Stomach (tissue), 19 donors: ENCODE measurements at places on chromosomes 2 and 18. TPM values are rescaled to one million over a fixed set of nuclear protein-coding genes. Genes with fewer than 3 reads are reported as not detected.

ADAM23 gene
- total RNA-seq: 2.6 TPM

GRCh38 chr2:237258116-237258515 lies 155.8 kb downstream of the COL6A3 start:
- H3K27me3 ChIP-seq: no peaks in the 10 kb centered on the region
- H3K4me1 ChIP-seq: no peaks in the 10 kb centered on the region
- H3K27ac ChIP-seq: peak overlapping the region; percentile 65
- H3K36me3 ChIP-seq: no peaks in the 10 kb centered on the region
- no peak for DNase-seq

RBKS gene
- total RNA-seq: 2.7 TPM

GRCh38 chr2:205496370-205496769 lies 185.9 kb upstream of the NRP2 start:
- H3K4me3 ChIP-seq: no peak overlapping the region
- H3K4me1 ChIP-seq: no peaks in the 10 kb centered on the region
- DNase-seq: peak; percentile 11
- H3K27ac ChIP-seq: no peak overlapping the region
- H3K36me3 ChIP-seq: peaks cover under 1% of the 10 kb centered on the region

- peaks cover 6% of the 10 kb centered on the region for H3K4me1 ChIP-seq
- no peak overlapping the region for H3K4me3 ChIP-seq
- H3K27me3 ChIP-seq: no peaks in the 10 kb centered on the region
These were observed 179.1 kb downstream of the ZFP36L2 start for GRCh38 chr2:43047187-43047780.

TMEM169 gene
- 2.8 TPM for total RNA-seq

OSR1 gene
- total RNA-seq: 1.3 TPM

- no peaks in the 10 kb centered on the region for H3K27me3 ChIP-seq
- H3K36me3 ChIP-seq: no peaks in the 10 kb centered on the region
- H3K27ac ChIP-seq: no peak overlapping the region
These were observed 100.8 kb downstream of the RTN4 start for GRCh38 chr2:54949431-54949830.

GRCh38 chr18:63994783-63995399 lies 25.0 kb downstream of the SERPINB8 start:
- no peak overlapping the region for H3K4me3 ChIP-seq
- no peak overlapping the region for H3K27ac ChIP-seq
- DNase-seq: peak; percentile 69
- no peaks in the 10 kb centered on the region for H3K27me3 ChIP-seq

FAM228A gene
- not detected for total RNA-seq

- H3K27ac ChIP-seq: no peak within 1 kb of the TSS
- H3K36me3 ChIP-seq: no peaks in the 10 kb centered on the region
- no peaks in the 10 kb centered on the region for H3K4me1 ChIP-seq
These were observed at the start of gene RESP18 for GRCh38 chr2:219332542-219332941. TSS of gene RESP18 (minus strand) at chr2:219332744.

GRCh38 chr18:7032537-7032936 lies 85.1 kb downstream of the LAMA1 start:
- no peaks in the 10 kb centered on the region for H3K4me1 ChIP-seq
- no peaks in the 10 kb centered on the region for H3K27me3 ChIP-seq
- no peaks in the 10 kb centered on the region for H3K36me3 ChIP-seq

RBM45 gene
- total RNA-seq: 7.6 TPM

MBP gene
- total RNA-seq: 30.4 TPM

CERKL gene
- total RNA-seq: not detected

KCNG3 gene
- not detected for total RNA-seq

DNA sequence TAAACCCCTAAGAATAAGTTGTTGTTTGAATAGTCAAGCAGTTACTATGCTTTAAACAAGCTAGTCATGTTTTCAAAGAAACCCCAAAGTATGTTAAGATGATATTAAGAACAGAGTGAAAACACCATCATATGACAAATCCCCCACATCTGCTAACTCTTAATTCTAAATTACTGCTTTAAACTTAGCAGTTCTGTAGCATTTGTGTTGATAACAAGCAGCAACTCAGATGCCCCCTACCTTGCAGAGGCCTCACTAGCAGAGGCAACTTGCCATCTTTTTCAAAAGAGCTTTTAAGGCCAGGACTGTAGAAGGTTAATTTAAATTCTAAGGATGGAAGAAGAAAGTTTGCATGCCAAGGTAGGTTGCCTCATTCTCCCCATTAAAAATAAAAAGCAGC lies 376.2 kb downstream of the SETBP1 start:
- H3K27ac ChIP-seq: no peak overlapping the region
- no peak overlapping the region for H3K4me3 ChIP-seq
- no peaks in the 10 kb centered on the region for H3K36me3 ChIP-seq
- peaks cover 7% of the 10 kb centered on the region for H3K4me1 ChIP-seq
- no peak for DNase-seq

GRCh38 chr2:218691234-218691633 lies 19.3 kb downstream of the STK36 start:
- peaks cover 77% of the 10 kb centered on the region for H3K36me3 ChIP-seq
- no peaks in the 10 kb centered on the region for H3K27me3 ChIP-seq
- no peak overlapping the region for H3K27ac ChIP-seq
- H3K4me1 ChIP-seq: no peaks in the 10 kb centered on the region

- no peaks in the 10 kb centered on the region for H3K27me3 ChIP-seq
- H3K27ac ChIP-seq: no peak overlapping the region
- peaks cover 11% of the 10 kb centered on the region for H3K4me1 ChIP-seq
These were observed 315.9 kb upstream of the ZEB2 start for GRCh38 chr2:144835634-144836350.

- H3K4me1 ChIP-seq: no peaks in the 10 kb centered on the region
- H3K27me3 ChIP-seq: no peaks in the 10 kb centered on the region
- H3K27ac ChIP-seq: no peak overlapping the region
These were observed 209.4 kb downstream of the SP3 start for GRCh38 chr2:173755798-173756197.

UXS1 gene
- 46.3 TPM for total RNA-seq

COPS8 gene
- 66.5 TPM for total RNA-seq

GAREM2 gene
- total RNA-seq: not detected

GRCh38 chr18:36685580-36685979 lies 143.2 kb downstream of the TPGS2 start:
- no peak for DNase-seq
- no peak overlapping the region for H3K4me3 ChIP-seq

- peak; percentile 48 for DNase-seq
- H3K27me3 ChIP-seq: no peaks in the 10 kb centered on the region
- H3K27ac ChIP-seq: no peak overlapping the region
- no peaks in the 10 kb centered on the region for H3K4me1 ChIP-seq
These were observed 38.0 kb downstream of the CMPK2 start for GRCh38 chr2:6827566-6828298.

DNA sequence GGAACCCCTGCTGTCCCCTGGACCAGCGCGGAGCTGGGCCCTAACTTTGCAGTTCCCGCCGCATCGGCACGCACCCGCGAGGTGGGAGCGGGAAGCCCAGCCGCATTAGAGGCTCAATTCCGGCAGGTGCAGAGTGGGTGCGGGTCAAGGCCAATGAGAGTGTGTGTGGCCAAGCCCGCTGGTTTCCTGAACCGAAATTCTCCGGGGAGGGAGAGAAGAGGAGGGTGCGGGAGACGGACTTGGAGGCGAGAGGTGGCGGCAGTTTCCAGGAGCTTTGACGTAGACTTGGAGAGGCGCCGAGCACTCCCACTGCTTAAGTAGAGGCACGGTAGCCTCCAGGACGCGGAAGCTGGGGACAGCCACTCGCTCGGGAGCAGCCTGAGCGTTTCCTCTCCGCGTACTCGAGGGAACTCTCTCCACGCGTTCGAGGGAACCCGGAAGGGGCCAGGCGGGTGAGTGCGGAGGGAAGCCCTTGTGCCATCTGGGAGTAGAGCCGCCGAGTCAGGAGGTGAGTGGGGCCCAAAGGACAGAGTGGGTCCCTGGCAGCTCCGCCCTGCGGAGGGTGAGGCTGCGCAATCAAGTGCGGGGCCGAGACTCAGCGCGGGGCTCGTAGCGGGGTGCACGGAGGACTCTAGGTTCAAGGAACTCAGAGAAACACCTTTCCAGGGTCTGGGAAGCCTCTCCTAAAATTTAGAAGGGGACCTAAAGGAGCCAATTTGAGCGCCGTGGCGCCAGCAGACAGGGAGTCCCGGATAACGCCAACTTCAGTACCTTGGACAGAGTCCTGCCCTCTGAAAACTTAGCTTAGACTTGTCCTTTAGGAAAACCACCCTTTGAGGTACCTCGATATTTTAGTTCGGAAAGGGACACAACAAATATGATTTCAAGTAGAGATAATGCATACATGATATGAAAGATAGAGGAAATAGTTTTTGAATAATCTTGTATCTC lies at the start of gene FAM237A:
Gene FAM237A (plus strand): TSS at position 413 of the 951 bp plus-strand sequence. CDS start 1,750 bp downstream, outside the sequence.
- DNase-seq: peak; percentile 85
- peaks cover 7% of the 10 kb centered on the region for H3K4me1 ChIP-seq
- no peak within 1 kb of the TSS for H3K4me3 ChIP-seq
- H3K36me3 ChIP-seq: no peaks in the 10 kb centered on the region
- no peak within 1 kb of the TSS for H3K27ac ChIP-seq

UGT1A10 gene
- not detected for total RNA-seq

RNF103 gene
- 20.5 TPM for total RNA-seq

ANAPC1 gene
- 200 TPM for total RNA-seq

DNA sequence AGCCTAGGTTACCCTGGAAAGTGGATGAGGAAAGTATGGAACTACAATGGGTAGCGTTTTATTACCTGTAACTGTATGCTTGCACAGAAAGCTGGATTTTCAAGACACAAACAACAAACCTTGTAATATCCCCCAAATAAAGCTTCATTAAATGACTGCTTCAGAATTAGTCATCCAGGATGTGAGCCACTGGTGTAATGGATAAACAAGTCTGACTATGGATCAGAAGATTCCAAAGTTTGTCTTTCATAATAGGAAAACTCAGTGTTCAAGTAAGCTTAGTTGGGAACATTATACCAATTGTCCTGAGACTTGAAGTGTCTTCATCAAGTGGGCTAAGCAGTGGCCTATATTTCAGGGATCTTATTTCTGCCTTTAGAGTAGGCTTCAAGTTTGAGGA lies 518.8 kb downstream of the LRP1B start:
- no peak overlapping the region for H3K4me3 ChIP-seq
- H3K36me3 ChIP-seq: no peaks in the 10 kb centered on the region
- H3K4me1 ChIP-seq: no peaks in the 10 kb centered on the region
- no peak overlapping the region for H3K27ac ChIP-seq
- no peak for DNase-seq

- no peak overlapping the region for H3K4me3 ChIP-seq
- no peaks in the 10 kb centered on the region for H3K27me3 ChIP-seq
- H3K27ac ChIP-seq: no peak overlapping the region
- DNase-seq: no peak
- no peaks in the 10 kb centered on the region for H3K36me3 ChIP-seq
These were observed 8.4 kb upstream of the HIBCH start for GRCh38 chr2:190327867-190328572.

PIAS2 gene
- total RNA-seq: 69.4 TPM

PAIP2B gene
- total RNA-seq: 14.1 TPM

GRCh38 chr2:38583994-38584393 lies 18.7 kb downstream of the HNRNPLL start:
- H3K36me3 ChIP-seq: peaks cover 29% of the 10 kb centered on the region
- DNase-seq: no peak
- no peaks in the 10 kb centered on the region for H3K27me3 ChIP-seq
- no peak overlapping the region for H3K4me3 ChIP-seq
- no peak overlapping the region for H3K27ac ChIP-seq

DNA sequence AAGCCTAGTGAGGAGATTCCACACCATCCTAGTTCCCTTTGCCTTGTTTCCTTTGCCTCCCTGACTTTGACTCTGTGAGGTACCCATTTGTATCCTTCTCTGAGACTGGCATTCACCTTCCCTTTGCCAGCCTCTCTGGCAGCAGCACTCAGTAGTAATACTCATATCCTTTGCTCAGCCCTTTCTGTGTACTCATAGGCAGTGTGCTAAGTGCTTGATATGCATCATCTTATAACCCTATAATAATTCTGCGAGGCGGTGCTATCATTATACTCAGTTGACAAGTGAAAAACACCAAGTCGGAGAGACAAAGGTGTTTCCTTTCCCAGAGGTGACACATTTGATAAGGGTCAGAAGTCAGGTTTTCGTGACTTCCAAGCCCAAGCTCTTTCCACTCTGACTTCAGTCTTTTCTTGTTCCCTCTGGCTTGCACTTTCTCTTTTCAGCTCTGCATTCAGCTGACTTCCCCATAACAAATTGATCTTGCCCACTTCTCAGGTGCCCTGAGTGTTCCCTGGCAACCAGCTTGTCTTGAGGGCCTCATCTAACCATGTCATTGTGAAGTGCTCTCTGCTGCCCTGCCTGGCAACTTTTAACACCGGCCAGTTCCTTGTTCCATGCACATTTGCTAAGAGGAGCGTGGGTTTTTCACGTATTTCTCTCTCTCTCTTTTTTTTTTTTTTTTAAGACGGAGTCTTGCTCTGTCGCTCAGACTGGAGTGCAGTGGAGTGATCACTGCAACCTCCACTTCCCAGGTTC lies 94.5 kb upstream of the UPP2 start:
- H3K27me3 ChIP-seq: no peaks in the 10 kb centered on the region
- peaks cover 26% of the 10 kb centered on the region for H3K4me1 ChIP-seq
- no peak overlapping the region for H3K4me3 ChIP-seq
- H3K27ac ChIP-seq: no peak overlapping the region
- no peak for DNase-seq
- no peaks in the 10 kb centered on the region for H3K36me3 ChIP-seq

DNA sequence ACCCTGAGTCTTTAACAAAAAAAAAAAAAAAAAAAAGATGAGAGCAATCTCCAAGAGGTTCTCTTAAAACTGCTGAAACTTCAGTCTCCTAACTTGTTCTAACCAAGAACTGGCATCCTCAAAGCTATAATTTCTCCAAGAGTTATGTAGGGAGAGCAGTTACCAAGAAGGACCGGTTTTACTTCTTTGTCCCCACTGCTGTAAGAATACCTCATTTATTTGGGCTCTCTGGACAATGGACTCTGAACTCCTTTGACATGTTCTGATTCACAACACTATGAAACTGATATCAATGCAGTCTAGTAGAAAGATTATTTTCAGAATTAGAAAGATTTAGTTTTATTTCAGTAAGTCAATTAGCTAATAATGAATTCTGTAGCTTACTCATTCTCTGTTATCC lies 84.5 kb upstream of the DTNB start:
- H3K27me3 ChIP-seq: no peaks in the 10 kb centered on the region
- peaks cover 23% of the 10 kb centered on the region for H3K36me3 ChIP-seq
- no peak for DNase-seq
- no peak overlapping the region for H3K27ac ChIP-seq
- no peak overlapping the region for H3K4me3 ChIP-seq

DNA sequence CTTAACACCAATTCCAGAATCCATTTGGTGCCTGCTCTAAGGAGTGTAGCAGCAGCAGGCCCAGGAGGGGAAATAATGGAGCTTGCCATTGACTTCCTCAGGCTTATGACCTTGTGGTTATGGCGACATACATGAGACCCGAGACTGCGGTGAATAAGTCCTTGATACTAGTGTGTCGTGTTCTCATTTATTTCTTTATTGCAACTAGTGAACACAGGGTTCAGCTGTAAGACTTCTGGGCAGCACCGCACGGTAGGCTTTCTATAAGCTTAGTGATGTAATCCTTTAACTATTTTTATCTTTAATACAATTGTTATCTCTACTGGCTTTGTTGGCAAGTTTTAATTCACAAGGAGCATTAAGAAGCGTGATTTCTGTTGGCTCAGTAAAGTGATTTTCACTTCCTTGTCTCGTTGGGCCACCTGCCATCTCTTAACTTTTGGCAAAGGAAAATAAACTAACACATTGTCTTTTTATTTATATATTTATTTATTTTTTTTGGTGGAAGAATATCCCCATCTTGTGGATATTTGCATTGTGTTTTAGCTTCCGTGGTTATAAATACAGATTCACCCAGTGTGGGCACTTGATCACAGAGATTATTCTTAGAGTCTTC lies 139.8 kb downstream of the LTBP1 start:
- H3K4me3 ChIP-seq: no peak overlapping the region
- H3K27me3 ChIP-seq: no peaks in the 10 kb centered on the region
- peaks cover 11% of the 10 kb centered on the region for H3K4me1 ChIP-seq

- H3K4me3 ChIP-seq: no peak overlapping the region
- no peaks in the 10 kb centered on the region for H3K36me3 ChIP-seq
- no peaks in the 10 kb centered on the region for H3K27me3 ChIP-seq
- H3K27ac ChIP-seq: no peak overlapping the region
- no peak for DNase-seq
- no peaks in the 10 kb centered on the region for H3K4me1 ChIP-seq
These were observed 30.9 kb upstream of the OSBPL6 start for GRCh38 chr2:178163395-178163794.
